ENCODE measurements at places on chromosomes 7 and 10. TPM values are rescaled to one million over a fixed set of nuclear protein-coding genes. Genes with fewer than 3 reads are reported as not detected.

Gene PNLIP
- not detected for total RNA-seq

Gene PRRT4
- not detected for total RNA-seq

Gene CYP2C19
- not detected for total RNA-seq

Gene POMZP3
- total RNA-seq, result 3.0 TPM

Gene CALN1
- not detected for total RNA-seq

Gene VWDE
- total RNA-seq, result not detected

Gene SEMA3A
- not detected for total RNA-seq

Gene ST8SIA6
- total RNA-seq, result not detected

Gene PHYHIPL
- not detected for total RNA-seq

Gene RTKN2
- total RNA-seq, result not detected

Gene CYP2C8
- total RNA-seq, result not detected

Gene TLL2
- not detected for total RNA-seq

Gene CFAP58
- total RNA-seq, result 0.26 TPM

Gene NPSR1
- total RNA-seq, result not detected

Gene LEP
- total RNA-seq, result not detected

Gene CDHR1
- total RNA-seq, result not detected

Gene TMEM225B
- total RNA-seq, result not detected

Gene ZP3
- total RNA-seq, result not detected

Gene FGFBP3
- total RNA-seq, result 0.71 TPM

Gene SPDYE18
- total RNA-seq, result not detected

Gene ZMIZ1
- total RNA-seq, result 73.1 TPM

Gene CLCN1
- total RNA-seq, result not detected

Gene SLC39A12
- not detected for total RNA-seq

Gene WDR86
- not detected for total RNA-seq

Gene SUMF2
- 109 TPM for total RNA-seq

Gene PKD2L1
- total RNA-seq, result 0.25 TPM

Gene CHAT
- not detected for total RNA-seq

Gene OR6B1
- not detected for total RNA-seq

Gene ALOX5
- total RNA-seq, result 480 TPM

Gene STEAP1B
- total RNA-seq, result not detected

Gene CPEB3
- 3.0 TPM for total RNA-seq

Gene NME8
- not detected for total RNA-seq

Gene NUTM2B
- 0.34 TPM for total RNA-seq

Measured in Karpas-422 (cell line).